ENCODE measurements at places on chromosomes 3 and 15.

DNA sequence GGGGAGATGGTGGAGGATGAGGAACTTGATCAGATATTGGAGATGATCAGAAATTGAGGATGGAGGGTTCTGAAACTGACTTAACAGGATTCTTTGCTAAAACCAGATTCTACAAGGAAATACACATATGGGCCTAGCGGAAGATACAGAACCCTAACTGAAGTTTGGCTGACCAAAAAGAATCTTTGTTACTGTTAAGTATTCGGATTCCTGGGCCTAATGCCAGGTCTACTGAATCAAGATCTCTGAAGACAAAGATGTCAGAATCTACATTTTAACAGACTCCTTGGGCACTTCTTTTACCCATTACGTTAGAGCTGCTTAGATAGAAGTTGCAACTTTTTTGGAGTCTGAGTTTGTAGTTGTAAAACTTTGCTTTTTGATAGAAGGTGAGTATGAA, 137.7 kb downstream of the FNDC3B start:
- DNase-seq: no peak

DNA sequence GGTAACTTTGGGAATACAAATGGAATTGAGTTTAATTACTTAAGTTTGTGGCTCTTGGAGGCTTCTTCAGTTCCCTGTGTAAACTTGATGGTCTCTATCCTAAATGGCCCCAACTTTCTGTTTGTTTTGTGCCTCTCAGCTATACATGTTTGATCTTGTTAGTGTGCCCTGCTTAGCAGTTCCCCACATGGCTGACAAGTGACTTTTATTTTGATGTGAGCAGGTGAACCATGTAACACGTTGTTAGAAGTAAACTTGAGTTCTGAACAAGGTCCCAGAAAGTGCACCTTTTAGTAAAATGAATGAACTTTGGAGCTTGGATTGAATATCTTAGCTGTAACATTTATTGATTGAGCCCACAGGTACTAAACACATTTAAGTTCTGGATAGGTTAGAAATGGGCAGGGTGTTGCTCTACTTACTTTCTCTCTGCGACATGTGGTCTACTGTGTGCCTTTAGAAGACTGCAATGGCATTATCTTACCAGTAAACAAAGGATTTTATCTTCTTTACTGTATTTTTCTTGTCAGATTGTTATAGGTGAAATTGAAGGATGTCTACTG, 4.5 kb downstream of the LSM3 start:
- no peak for DNase-seq

- DNase-seq: no peak
Measured at GRCh38 chr3:190131329-190131728, 10.6 kb upstream of the P3H2 start.

DNA sequence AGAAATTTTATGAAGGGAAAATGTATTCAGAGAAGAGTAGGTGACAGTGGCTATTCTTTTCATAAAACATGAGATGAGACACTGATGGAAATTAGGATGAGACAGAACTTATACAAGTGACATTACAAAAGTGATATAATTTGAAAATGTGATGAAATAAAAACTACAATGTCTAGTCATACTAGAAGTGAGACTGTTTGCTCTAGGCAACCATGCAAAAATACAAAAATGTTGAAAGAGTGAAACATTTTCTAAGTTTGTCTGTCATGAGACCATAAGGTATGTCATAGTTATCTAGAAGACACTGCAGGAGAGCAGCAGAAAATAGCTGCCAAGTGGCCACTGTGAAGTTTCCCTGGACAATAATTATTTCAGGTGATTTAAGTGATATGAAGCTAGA, 459.5 kb downstream of the DIPK2A start:
- no peak for DNase-seq

- DNase-seq: no peak
Measured at GRCh38 chr3:100606894-100607512, 2.4 kb upstream of the ADGRG7 start.

DNA sequence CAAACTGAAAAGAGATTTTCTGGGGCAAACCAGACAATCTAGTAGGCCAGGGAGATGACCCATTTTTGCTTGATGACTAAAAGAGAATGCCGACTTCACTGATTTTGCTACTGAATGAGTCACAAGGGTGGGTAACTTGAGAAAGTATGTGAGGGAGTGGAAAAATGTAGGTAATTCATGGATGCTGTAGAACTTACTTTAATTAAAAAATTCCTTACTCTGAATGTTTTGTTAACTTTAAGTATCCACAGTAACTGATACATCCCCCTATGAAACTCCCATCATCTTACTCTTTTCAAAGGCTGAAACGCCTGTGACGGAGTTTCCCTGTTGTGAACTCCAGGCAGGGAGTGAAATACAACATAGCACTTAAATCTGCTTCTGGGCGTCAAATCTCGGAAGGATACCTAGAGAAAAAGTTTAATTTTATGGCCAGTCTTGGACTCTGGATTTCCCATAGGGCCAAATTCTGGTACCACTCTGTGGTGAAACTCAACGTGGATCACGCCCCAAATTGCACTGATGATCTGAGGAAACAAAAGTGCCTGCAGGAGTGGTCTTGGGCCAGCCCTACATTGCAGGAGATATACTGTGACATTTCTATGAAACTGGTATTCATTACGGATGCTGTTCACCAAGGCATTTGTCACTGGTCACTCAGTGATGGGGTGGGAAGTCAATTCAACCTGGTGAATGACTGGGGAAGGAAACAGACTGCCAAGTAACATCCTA, 24.0 kb downstream of the GOLIM4 start:
- DNase-seq: no peak

GRCh38 chr3:172582712-172583111, 59.5 kb upstream of the TNFSF10 start:
- no peak for DNase-seq

- no peak for DNase-seq
Measured at GRCh38 chr15:69585937-69586336, 133.3 kb downstream of the RPLP1 start.

DNA sequence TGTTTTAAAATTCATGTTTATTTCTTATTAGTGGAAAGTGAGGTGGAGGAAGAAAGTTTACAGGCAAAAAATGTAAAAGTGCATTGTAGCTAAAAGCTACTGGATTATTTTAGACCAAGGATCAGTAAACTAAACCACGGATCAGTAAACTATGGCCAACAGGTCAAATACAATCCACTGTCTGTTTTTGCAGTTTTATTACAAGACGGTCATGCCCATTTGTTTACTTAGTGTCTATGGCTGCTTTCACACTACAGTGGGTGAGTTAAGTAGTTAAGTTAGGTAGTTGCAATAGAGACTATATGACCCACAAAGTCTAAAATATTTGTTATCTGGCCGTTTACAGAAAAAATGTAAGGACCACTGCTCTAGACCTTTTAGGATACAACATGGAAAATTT, 82.0 kb downstream of the NR2E3 start:
- no peak for DNase-seq

DNA sequence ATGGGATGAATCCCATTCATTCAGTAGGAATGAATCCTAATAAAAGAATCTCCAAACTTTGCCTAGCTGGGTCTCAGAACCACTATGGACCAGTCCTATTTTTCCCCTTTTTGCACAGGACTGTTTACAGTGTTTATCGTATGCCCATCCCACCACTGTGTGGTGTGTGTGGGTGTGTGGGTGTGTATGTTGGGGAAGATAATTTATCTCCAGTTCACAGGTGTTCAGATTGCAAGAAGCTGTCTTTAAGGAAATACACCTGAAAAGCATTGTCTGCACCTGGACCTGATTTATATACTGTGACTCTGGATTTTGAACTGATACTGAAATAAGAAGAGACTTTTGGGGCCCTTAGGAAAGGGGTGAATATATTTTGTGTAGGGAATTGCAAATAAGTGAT, 24.7 kb upstream of the SHF start:
- no peak for DNase-seq

GRCh38 chr3:126962756-126963155, 20.2 kb upstream of the PLXNA1 start:
- DNase-seq: no peak

DNA sequence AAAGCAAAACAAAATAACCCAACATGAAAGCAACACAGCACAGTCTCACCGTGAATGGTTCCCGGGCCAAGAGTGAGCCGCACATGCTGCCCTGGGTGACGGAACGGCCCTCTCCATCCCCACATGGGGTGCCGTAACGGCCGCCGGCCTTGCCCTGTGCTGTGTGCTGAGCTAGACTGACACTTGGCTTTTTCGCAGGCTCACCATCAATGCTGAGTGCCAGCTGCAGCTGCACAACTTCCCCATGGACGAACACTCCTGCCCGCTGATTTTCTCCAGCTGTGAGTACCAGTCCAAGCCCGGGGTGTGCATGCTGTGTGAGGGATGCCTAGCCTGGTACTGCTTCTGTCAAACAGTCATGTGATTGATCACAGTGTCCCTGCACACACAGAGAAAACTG, 357.6 kb downstream of the GABRG3 start:
- no peak for DNase-seq

DNA sequence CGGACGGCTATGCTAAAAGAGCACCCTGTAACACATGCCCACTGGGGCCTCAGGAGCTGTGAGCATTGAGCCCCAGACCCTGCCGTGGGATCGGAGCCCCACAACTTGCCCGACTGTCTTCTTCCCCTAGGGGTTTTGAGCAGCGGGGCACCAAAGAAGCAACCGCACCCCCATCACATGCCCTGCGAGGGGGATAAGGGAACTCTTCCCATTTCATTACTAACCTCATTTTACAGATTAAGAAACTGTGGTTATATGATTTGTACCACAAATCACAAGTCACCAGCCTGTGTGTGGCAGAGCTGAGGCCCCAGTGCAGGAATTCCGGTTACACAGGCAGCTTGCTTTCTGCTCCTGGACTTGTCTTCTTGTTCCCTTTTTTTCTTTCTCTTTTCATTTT, 86.2 kb downstream of the CD47 start:
- DNase-seq: no peak

GRCh38 chr3:100915706-100916495, 77.3 kb downstream of the ABI3BP start:
- no peak for DNase-seq

DNA sequence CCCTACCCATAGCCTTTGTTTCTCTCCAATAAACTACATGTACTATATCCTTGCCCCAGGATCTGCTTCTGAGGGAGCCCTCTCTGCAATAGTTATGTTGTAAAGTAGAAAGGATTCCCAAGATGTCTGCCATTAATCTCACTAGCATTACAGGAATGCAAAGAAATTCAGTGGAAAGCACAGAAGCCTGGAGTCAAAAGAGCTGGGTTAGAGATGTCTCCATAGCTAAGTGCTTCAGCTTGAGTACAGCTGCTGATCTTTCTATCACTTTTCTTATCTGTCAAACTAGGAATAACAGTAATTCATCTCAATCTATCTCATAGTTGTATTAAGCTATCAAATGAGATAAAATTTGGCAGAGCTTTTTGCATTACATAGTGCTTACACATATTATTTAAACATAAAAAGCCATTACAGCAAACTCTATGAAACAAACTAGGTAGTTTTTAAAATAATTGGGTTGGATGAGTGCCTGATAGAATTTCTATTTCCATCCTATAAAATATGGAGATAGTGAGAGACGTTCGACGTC, 799.5 kb upstream of the SEMA6D start:
- no peak for DNase-seq

GRCh38 chr15:78335985-78336384, 4.2 kb upstream of the CRABP1 start:
- DNase-seq: no peak

- DNase-seq: peak; percentile 25
Measured at GRCh38 chr3:158731938-158732855, at the start of gene RARRES1. Gene RARRES1 (minus strand): TSS chr3:158732457. CDS start chr3:158732415, 42 bp downstream.

GRCh38 chr3:16849229-16849628, 35.5 kb upstream of the PLCL2 start:
- DNase-seq: no peak

- DNase-seq: peak; percentile 37
Measured at GRCh38 chr3:128076483-128077201, 24.4 kb downstream of the SEC61A1 start.

DNA sequence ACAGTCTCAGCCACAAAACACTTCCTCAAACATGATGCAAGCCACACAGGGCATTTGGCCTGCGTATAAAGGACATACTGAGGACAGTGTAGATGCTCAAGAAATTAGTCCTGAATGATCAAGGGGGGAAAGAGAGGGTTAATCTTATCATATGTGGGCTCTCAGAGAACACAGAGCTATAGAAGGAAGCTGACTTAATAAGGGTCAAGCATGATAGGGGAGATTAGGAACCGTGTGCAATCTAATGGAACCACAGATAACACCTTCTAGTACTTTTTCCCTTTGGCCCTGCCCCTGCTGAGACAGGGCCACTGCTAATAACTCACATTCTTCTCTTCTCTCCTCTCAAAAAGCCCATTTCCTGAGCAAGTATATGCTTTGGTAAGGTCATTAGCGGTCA, 114.1 kb upstream of the ADAMTS9 start:
- no peak for DNase-seq

- DNase-seq: no peak
Measured at GRCh38 chr3:61236556-61236955, 14.7 kb downstream of the FHIT start.

- no peak for DNase-seq
Measured at GRCh38 chr15:74812533-74812932, at the start of gene LMAN1L. Gene LMAN1L (plus strand): TSS chr15:74812835. CDS start chr15:74812855, 20 bp downstream.

GRCh38 chr3:13174011-13174802, 101.0 kb upstream of the IQSEC1 start:
- DNase-seq: no peak

DNA sequence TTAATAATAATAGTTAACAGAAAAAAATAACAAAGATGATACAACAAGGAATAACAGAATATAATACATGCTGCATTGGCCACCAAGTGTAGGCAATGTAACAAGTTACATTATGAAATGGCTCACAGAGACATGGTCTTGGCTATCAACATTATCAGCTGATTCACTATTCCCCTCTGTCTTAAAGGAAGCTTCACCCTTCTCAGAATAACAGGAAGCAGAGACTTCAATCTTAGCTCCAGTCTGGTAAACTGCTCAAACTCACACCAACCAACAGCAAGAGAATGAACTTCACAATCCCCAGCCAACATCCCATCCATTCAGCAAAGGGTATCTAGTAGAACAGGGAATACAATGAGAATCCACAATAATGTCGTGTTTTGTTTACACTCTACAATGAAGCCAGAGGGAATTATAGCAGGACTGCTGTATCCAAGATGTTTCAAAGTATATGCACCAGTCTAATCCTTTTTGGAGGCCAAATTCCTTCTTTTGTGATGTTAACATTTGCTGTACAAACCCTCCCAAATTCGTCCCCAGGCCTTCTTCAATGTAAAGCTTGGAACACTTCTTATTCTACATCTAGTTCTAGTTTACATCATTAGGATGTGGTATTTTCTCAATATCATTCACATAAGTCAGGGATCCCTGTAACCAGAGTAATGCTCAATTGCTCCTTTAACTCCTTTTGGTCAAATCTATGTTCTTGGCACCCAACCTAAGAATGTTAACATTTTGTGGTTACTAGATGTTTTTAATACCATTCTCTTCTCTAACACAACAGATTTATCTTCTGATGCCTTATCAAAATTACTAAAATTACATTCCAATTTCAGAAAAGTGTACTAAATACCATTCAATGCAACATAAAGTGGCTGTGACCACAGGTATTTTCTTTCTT, 52.4 kb upstream of the CMSS1 start:
- no peak for DNase-seq

GRCh38 chr3:62277986-62278385, 95.4 kb downstream of the FEZF2 start:
- no peak for DNase-seq

- no peak for DNase-seq
Measured at GRCh38 chr3:103684904-103685303, 1250.1 kb downstream of the ZPLD1 start.

GRCh38 chr3:169280646-169281045, 382.9 kb downstream of the MECOM start:
- DNase-seq: no peak
